ENCODE measurements at places on chromosomes 1 and 21. TPM values are rescaled to one million over a fixed set of nuclear protein-coding genes. Genes with fewer than 3 reads are reported as not detected.

The SHE gene
- total RNA-seq: not detected

The OLIG2 gene
- not detected for total RNA-seq

The HPDL gene
- total RNA-seq: 8.5 TPM

The NKAIN1 gene
- not detected for total RNA-seq

The PGLYRP3 gene
- total RNA-seq: 6.0 TPM

The PRRX1 gene
- 0.79 TPM for total RNA-seq

The GNPAT gene
- total RNA-seq: 30.7 TPM

The PACC1 gene
- 9.1 TPM for total RNA-seq

The FCRL1 gene
- not detected for total RNA-seq

The AMY2A gene
- total RNA-seq: not detected

The KPRP gene
- not detected for total RNA-seq

The DMBX1 gene
- not detected for total RNA-seq

Measured in airway epithelial cell (primary cell).